ENCODE measurements at places on chromosomes 1 and 21. TPM values are rescaled to one million over a fixed set of nuclear protein-coding genes. Genes with fewer than 3 reads are reported as not detected.

GRCh38 chr1:27360159-27361043, 6.4 kb downstream of the MAP3K6 start:
- DNase-seq, result peak; percentile 60

GRCh38 chr1:164577291-164577690, 18.3 kb downstream of the PBX1 start:
- DNase-seq, result no peak

DNA sequence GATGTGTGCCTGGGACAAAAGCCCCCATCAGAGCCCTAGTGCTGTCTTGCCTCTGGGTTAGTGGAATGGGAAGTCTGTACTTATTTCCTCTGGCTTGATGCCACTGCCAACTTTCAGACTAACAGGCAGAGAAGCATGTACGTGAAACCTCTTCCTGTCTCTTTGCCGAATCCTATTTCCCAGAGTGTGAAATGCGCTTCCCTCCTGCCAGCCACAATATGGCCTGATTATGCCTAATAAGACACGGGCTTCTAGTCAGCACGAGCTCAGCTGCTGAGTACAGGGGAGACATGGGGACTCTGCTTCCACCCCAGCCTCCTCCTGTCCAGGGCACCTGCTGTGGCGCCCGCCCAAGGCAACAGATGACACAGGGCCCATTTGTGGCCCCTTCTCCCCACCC, 111.4 kb downstream of the KCND3 start:
- no peak for DNase-seq

GRCh38 chr1:150765296-150765976, at the start of gene CTSS:
Gene CTSS, minus strand, starts transcription at chr1:150765778. Its CDS starts 1,015 bp downstream, at chr1:150764763.
- peak; percentile 5 for DNase-seq

GRCh38 chr1:186762653-186763052, 66.1 kb upstream of the PLA2G4A start:
- no peak for DNase-seq

DNA sequence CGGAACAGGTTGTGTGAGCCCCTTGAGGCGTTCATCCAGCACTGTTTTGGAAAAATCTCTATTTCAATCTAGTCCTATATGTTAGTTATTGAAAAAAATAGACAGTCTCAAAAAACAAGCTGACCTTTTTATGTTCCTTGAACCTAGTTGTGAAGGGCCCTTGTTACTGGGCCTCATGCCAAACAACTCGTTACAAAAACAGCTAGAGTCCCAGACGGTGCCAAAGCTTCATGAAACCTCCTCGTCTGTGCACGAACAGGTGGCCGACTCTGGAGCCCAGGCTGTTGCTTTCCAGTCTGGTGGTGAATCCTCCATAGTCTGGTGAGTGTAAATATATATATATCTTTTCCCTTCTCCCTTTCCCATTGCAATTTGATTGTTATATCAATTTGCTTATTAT, at the start of gene CHIA:
Gene CHIA, plus strand, starts transcription at position 222 of the 400 bp plus-strand sequence. CDS start 19,617 bp downstream, outside the sequence.
- DNase-seq, result no peak

DNA sequence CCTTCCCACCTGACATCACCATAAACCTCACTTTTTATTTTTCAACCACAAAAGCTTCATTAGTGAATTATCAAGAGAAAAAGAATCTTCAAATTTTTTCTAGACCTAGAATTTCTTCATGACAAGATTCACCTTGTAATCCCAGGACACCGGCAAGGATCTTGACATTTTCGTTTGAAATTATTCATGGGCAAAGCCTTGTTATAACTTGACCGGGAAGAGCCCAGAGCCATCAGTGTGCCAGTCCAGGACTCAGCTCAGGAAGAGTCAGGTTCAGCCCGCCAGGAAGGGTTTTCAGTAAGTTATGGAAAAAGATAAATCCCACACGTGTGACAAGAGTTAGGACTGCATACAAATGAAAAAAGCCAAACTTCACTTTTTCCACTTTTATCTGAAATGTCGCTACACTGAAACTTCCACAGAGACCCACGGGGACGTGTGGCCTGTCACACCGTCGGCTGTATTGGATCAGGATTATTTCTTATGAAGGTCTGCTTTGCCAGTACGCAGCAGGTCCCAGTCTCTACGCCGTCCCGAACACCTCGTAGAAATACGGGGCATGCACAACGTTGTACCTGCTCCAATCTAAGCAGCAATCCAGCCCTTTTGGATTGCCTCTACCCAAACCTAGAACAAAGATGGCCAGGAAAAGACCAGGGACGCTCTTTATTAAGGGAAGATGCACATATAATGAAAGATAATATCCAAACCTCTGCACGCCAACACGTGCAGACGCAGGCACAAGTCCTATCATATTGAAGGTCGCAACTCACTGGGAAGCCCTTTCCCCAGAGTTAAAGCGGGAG, 916 bp downstream of the F3 start:
- no peak for DNase-seq

- DNase-seq, result no peak
Measured at GRCh38 chr1:219123036-219123435, 50.6 kb upstream of the LYPLAL1 start.

The OR2L8 gene
- not detected for total RNA-seq

The PDPN gene
- not detected for total RNA-seq

All from activated T-cell treated with anti-CD3 and anti-CD28 coated beads, Interleukin-2, amount 50 U/mL, for 72 hours (primary cell).